ENCODE measurements at places on chromosomes 1 and 21.

- DNase-seq = peak; percentile 35
These were observed 26.1 kb downstream of the ETS2 start for GRCh38 chr21:38831526-38832467.

DNA sequence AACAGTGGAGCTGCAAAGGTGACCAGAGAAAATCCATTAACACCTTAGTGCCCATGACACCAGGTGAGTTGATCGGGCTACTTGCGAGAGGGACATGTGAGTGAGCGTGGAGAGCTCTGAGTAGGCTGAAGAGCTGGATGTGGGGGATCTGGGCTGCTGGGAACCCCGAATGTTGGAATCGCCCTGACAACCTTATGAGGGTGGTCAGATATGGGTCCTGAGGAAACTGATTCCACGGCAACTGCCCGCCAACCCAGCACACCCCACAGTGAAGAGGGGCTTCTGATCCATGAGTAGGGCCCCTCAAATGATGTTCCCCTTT, 705 bp upstream of the QSOX1 start:
- DNase-seq = no peak

GRCh38 chr1:115076384-115076915, 12.9 kb downstream of the TSPAN2 start:
- no peak for DNase-seq

GRCh38 chr1:42176902-42177519, 12.5 kb upstream of the GUCA2A start:
- DNase-seq = peak; percentile 55

DNA sequence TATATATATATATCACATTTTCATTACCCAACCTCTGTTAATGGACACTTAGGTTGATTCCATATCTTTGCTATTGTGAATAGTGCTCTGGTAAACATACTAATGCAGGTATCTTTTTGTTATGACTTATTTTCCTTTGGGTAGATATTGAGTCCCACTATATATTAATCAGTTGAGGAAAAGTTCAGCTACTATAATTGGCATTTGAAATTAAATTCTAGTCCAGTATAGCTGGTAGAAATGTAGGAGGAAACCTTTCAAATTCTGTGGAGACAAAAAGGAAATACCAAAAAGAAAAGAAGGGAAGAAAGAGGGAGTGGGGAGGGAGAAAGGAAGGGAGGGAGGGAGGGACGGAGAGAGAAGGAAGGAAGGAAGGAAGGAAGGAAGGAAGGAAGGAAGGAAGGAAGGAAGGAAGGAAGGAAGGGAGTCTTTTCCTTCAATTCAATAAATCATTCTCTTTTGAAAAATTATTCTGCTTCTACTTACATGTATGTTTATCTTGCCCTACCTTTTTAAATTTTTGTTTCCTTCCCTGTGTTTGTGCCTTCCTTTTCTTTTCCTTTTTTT, 311.9 kb downstream of the TPR start:
- no peak for DNase-seq

GRCh38 chr1:14365301-14365988, 233.0 kb upstream of the KAZN start:
- DNase-seq = no peak

DNA sequence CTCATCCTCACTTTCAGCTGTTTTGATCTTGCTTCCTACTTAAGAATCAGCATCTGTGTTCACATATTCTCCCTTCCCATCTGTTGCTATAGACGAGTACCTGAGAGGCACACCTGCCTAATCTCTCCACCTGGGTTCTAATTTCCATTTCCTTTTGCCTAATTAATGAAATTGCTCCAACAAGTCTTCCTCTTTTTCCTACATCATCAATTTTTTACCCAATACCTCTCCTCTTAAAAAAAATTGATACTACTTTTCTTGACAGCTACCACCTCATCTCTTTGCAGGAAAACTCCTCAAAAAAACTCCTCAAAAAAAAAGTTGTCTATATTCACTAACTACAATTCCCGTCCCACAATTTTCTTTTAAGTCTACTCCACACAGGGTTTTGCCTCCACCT, 71.8 kb downstream of the NME7 start:
- DNase-seq = peak; percentile 41

- DNase-seq = no peak
These were observed 1.3 kb upstream of the MTARC2 start for GRCh38 chr1:220746851-220747250.

GRCh38 chr1:65401612-65402011, 18.9 kb upstream of the LEPR start:
- DNase-seq = no peak

DNA sequence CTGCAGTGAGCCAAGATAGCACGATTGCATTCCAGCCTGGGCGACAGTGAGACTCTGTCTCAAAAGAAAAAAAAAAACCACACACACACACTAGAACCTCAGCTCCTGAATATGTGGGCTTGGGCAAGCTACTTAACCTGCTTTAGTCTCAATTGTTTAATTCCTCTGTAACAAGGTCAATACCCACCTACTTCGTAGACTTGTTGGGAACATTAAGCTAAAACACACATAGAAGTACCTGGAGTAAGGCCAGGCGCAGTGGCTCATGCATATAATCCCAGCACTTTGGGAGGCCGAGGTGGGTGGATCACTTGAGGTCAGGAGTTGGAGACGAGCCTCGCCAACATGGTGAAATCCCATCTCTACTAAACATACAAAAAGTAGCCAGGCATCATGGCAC, 77.1 kb downstream of the CLSTN1 start:
- no peak for DNase-seq

DNA sequence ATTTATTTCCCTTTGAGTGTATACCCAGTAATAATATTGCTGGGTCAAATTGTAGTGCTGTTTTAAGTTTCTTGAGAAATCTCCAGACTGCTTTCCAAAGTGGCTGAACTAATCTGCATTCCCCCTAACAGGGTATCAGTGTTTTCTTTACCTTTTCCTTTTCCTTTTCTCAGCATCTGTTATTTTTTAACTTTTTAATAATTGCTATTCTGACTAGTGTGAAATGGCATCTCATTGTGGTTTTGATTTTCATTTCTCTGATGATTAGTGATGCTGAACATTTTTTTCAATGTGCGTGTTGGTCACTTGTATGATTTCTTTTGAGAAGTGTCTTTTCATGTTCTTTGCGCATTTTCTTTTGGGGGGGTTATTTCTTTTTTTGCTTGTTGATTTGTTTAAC, 374.9 kb upstream of the BRINP3 start:
- no peak for DNase-seq

DNA sequence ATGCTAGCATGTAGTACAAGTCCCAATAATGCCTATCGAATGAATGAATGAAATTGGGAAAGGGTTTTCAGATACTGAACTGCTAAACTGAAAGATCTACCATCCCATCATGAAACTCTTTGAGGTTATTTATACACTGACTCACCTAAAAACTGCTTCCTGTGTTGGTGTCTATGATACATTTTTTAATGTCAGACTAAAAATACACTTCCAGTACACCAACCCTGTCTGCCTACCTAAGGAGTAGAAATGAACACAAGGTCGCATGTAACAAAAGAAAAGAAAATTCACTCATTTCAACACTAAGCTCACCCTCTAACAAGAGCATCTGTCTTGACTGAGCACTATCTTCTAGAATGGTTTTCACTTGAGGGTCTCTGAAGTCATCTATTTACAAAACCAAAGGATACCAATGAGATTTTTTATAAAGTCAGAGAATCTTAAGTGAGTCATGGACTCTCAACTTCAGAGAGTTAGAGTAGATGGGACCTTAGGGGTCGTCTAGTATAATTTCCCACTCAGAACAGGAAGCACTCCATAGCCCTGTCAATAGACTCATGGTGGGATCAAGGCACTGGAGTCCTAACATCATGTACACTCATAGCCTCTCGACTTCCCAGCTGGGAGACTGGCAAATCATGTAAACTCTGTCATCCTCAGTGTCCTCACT, 53.4 kb downstream of the WLS start:
- no peak for DNase-seq

GRCh38 chr1:183279835-183280234, 93.8 kb downstream of the LAMC2 start:
- DNase-seq = no peak

DNA sequence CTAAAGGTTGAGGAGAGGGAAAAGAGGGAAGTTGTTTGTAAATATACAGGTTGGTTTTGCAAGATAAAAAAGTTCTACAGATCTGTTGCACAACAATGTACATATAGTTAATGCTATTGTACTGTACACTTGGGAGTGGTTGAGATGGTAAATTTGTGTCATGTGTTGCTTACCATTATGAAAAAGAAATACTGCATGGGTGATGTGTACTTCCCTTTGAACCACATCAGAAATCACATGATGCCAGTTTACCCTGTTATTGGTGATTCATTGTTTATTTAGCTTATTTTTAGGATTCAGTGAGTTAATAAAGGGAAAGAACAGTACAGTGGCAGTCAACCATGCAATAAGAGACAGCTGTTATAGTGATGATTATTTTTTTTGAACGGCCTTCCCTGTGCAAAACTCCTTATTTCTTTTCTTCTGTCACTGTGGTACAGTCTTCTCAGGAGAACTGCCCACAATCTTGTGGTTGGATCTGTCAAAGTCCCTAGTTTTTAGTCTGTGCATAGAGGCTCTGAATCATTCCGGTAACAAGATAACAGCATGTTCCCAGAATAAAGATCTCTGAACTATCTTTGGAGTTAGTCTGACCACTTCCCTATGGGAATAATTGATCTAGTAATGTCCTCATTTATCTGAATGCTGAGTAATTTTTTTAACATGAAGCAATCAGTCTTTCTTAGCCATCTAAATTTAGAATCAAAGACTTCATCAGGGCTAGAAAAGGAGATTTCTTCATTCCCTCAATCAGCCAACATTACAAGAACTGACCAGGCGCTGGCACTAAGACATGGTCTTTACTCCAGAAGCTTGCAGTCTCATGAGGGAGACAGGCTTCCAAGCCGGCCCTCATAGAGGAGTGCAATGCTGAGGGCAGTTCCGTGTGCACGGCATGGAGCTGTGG, 84.2 kb downstream of the SH3GLB1 start:
- no peak for DNase-seq

- no peak for DNase-seq
These were observed 58.1 kb upstream of the COA6 start for GRCh38 chr1:234315091-234315541.

All from NCI-H524 (cell line).